ENCODE measurements at places on chromosomes 6 and 20. TPM values are rescaled to one million over a fixed set of nuclear protein-coding genes. Genes with fewer than 3 reads are reported as not detected.

MOCS1 gene
- 27.3 TPM for total RNA-seq

DNA sequence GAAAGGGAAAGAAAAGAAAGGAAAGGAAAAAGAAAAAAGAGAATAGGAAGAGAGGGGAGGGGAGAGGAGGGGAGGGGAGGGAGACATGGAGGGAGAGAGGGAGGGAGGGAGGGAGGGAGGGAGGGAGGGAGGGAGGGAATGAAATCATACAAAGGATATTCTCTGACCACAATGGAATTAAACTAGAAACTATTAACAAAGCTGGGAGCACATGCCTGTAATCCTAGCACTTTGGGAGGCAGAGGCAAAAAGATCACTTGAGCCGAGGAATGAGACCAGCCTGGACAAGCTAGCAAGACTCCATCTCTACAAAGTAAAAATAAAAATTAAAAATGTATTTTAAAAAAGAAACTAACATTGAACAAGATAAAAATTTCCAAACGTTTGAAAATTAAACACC is 62.8 kb downstream of the ILRUN start:
- no peak for DNase-seq

GRCh38 chr20:22160101-22160652 is 424.2 kb downstream of the FOXA2 start:
- DNase-seq, result no peak

GRCh38 chr6:25831532-25832306 is at the start of gene SLC17A1:
SLC17A1 (minus strand) TSS chr6:25832052; CDS start chr6:25830557, 1,495 bp downstream.
- no peak for DNase-seq

DNA sequence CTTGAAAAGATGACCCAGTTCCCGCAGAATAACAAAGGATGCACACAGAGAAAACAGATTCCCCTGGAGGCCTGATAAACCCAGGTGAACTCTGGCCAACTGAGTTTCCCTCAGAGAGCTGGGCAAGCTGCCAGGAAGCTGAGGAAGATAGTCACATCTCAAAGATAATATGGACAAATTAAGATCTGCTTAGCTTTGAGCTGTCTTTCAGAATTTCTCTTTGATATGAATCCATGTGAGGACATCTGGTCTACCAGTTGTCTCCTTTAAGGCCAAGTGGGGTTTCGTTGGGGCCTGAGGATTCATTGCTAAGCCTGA is 59.5 kb downstream of the ID4 start:
- no peak for DNase-seq

GRCh38 chr6:161137839-161138542 is 135.9 kb downstream of the AGPAT4 start:
- DNase-seq, result no peak

- no peak for DNase-seq
Observed at GRCh38 chr20:3927486-3928291, 38.5 kb downstream of the PANK2 start.

DNA sequence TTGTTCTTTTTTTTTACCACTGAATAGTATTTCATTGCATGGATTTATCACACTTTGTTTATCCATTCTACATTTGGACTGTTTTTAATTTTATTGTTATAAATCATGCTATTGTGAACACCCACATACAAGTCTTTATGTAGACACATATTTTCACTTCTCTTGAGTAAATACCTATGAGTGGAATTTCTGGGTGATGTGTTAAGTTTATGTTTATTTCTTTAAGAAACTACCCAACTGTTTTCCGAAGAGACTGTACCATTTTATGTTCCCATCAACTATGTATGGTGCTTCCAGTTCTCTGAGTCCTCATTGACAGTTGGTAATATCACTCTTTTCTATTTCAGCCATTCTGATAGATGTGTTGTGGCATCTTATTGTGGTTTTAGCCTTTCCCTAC is 54.0 kb downstream of the RIN2 start:
- no peak for DNase-seq

GRCh38 chr6:144581812-144582537 is 296.8 kb downstream of the UTRN start:
- no peak for DNase-seq

DNA sequence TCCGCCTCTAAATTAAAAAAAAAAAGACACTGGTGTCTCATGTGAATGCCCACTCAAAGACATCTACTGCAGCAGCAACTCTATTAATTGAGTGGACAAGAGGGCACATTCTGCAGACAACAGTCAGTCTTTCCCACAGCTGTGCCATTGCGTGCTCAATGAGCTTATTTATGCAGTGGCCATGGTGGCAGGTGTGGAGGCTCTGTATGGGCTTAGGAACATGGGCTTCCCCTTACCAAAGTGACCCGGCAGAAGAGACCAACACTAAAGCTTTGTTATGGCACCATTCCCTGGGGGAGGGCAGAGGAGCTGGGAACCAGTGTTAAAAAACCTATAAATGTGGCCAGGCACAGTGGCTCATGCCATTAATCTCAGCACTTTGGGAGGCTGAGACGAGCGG is 4.2 kb upstream of the VAPB start:
- no peak for DNase-seq

MICB gene
- total RNA-seq, result 4.1 TPM

DNA sequence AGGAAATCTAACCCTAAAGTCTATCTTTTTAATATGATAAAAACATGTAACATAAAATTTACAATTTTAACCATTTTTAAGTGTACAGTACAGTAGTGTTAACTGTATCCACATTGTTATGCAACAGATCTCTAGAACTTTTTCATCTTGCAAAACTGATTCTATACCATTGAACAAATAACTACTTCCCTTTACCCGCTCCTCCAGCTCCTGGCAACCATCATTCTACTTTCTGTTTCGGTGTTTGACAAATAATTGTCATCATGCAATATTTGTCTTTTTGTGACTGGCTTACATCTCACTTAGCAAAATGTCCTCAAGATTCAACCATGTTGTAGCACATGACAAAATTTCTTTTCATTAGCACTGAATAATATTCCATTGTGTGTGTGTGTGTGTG is 203.2 kb downstream of the SIM1 start:
- no peak for DNase-seq

HLA-DPA1 gene
- total RNA-seq, result 44.4 TPM

- DNase-seq, result no peak
Observed at GRCh38 chr6:18350712-18351111, 36.4 kb upstream of the RNF144B start.

Measured in posterior vena cava (tissue), 2 donors.